Activated naive CD4-positive, alpha-beta T cell treated with anti-CD3 and anti-CD28 coated beads for 36 hours (primary cell): ENCODE measurements at places on chromosomes 1 and 21.

GRCh38 chr1:33823401-33823800 lies 40.5 kb upstream of the HMGB4 start:
- H3K27ac ChIP-seq = no peak overlapping the region
- H3K4me3 ChIP-seq = no peak overlapping the region
- no peak for DNase-seq
- no peaks in the 10 kb centered on the region for H3K36me3 ChIP-seq
- no peaks in the 10 kb centered on the region for H3K4me1 ChIP-seq

DNA sequence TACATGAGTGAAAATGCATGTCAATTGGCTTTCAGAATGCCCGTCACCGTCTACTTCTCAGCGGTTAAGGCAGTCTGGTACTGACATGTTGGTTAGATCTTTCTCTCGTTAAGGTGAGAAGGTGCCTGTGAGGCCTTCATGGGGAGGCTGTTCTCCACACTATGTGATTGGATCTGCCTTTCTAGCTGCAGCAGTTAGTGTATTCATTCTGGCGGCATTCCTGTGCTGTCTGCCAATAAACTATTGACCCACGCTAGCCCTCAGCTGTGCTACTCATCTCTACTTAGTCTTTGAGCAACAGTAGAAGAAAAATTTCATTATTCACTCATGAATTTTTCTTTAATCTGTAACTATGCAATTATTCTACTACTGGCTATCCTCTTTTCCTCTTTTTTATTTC lies 32.0 kb downstream of the CCSAP start:
- H3K4me3 ChIP-seq = no peak overlapping the region
- no peak overlapping the region for H3K27ac ChIP-seq
- H3K36me3 ChIP-seq = peaks cover 4% of the 10 kb centered on the region
- H3K4me1 ChIP-seq = no peaks in the 10 kb centered on the region
- H3K27me3 ChIP-seq = no peaks in the 10 kb centered on the region

- peaks cover 32% of the 10 kb centered on the region for H3K4me1 ChIP-seq
- H3K27me3 ChIP-seq = peaks cover 2% of the 10 kb centered on the region
- no peak overlapping the region for H3K4me3 ChIP-seq
- peaks cover 2% of the 10 kb centered on the region for H3K36me3 ChIP-seq
- no peak for DNase-seq
- no peak overlapping the region for H3K27ac ChIP-seq
Observed at GRCh38 chr21:17690078-17690494, 77.4 kb upstream of the BTG3 start.

DNA sequence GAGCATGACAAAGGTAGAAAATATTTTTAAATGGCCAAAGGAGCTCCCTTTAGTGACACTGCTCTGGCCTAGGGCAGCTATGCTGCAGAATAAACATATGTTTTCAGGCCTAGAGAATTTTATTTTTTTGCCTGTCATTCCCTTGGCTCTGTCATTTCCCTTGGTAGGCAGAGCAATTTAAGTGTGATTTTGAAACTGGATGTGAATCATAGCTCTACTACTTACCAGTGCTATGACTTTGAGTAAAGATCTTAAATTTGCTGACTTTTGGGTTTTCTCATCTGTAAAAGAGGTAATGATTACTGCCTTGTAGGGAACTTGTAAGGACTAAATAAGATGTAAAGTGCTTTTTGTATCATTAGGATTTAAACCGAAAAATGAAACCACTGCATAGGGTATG lies 189.0 kb upstream of the ZRANB2 start:
- no peaks in the 10 kb centered on the region for H3K4me1 ChIP-seq
- DNase-seq = no peak
- H3K4me3 ChIP-seq = no peak overlapping the region
- no peaks in the 10 kb centered on the region for H3K36me3 ChIP-seq
- H3K27ac ChIP-seq = no peak overlapping the region

GRCh38 chr21:40117236-40117635 lies 250.0 kb downstream of the PCP4 start:
- no peaks in the 10 kb centered on the region for H3K4me1 ChIP-seq
- peaks cover 4% of the 10 kb centered on the region for H3K27me3 ChIP-seq
- no peak for DNase-seq

- H3K4me1 ChIP-seq = no peaks in the 10 kb centered on the region
- peaks cover 3% of the 10 kb centered on the region for H3K27me3 ChIP-seq
- H3K36me3 ChIP-seq = no peaks in the 10 kb centered on the region
Observed at GRCh38 chr1:226217273-226217672, 6.2 kb upstream of the MIXL1 start.

DNA sequence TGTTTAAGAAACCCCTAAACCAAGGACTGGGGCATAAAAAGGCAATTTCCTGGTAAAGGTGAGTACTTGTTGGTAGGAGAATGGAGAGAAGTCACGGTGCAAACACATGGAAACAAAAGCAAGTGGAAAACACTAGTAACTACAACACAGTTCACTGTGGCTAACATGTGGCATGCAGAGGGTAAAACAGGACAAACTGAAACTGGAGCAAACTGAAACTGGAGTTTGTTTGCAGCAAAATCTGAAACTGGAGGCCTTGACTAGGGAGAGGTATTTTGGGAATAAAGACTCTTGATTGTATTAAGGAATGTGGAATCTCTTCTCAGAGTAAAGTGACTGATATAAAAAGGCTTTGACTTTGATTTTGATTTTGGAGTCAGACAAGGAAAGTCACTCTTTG lies 376.3 kb upstream of the PRMT6 start:
- no peaks in the 10 kb centered on the region for H3K36me3 ChIP-seq
- H3K4me1 ChIP-seq = no peaks in the 10 kb centered on the region
- no peak overlapping the region for H3K27ac ChIP-seq
- H3K4me3 ChIP-seq = no peak overlapping the region
